ENCODE measurements at places on chromosomes 13 and 19.
A peak's percentile ranks its signal among the peaks of the same experiment; 100 is the strongest.

DNA sequence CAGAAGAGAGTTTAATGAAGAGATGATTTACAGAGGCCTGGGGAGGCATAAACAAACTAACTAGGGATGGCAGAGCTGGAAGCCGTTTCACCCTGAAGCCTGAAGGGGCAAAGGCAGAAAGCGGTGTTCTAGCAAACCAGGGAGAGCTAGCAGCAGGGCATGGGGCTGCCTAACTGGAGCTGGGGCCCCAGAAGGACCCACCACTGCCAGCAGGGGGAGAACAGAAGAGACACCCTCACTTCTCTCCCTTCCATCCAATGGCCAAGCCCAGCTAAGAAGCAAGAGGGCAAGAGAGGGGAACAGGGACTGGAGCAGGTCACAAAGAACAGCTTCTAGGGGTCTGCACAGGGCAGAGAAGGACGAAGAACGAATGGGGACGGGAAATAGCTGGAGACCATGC, 195.5 kb downstream of the KATNAL1 start:
- DNase-seq = no peak

DNA sequence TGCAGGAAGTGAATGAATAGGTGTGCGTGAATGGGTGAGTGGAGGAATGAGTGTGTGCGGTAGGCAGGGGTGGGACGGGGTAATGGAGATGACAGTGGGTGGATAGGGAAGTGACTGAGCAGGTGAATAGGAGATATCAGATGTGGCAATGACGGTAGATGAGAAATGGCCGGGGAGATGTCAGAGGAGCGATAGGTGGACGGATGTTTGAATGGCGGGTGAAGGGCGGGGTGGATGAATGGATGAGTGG, 1.5 kb downstream of the TTC9B start:
- no peak for DNase-seq

GRCh38 chr13:41962994-41963393, 2.1 kb upstream of the VWA8 start:
- DNase-seq = no peak

DNA sequence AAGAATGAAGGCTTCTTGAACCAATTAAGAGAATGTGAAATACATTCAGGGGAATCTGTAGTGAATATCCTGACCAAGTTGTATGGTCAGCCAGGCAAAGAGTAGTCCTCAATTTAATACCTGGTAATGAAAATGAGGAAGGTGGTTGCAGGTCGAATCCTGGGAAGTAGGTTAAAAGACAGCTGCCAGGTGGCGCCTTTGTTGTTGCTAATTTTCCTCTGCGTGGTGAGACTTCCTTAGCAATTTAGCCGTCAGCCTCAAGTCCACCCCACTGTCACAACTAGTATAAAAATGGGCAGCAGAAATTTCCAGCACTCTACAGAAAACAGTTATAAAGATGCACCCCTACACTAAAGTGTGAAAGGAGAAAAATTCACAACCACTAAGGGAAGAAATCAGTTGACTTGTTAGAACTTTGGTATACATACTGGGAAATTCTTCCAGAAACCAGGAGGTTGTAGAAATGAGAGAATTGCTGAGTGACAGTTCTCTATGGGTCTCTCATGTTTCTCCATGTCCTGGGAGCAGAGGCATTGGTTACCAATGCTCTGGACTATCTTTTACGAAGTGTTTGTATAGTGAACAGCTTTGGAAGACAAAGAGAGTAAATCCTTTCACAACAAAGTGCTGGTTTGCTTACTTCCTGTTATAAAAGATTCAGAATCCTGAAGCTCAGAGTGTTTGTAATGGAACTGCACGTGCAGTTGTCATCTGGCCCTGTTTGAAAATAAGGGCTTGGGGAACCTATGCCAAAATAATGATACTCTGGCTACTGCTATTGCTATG, 235.9 kb downstream of the NHLRC3 start:
- no peak for DNase-seq

DNA sequence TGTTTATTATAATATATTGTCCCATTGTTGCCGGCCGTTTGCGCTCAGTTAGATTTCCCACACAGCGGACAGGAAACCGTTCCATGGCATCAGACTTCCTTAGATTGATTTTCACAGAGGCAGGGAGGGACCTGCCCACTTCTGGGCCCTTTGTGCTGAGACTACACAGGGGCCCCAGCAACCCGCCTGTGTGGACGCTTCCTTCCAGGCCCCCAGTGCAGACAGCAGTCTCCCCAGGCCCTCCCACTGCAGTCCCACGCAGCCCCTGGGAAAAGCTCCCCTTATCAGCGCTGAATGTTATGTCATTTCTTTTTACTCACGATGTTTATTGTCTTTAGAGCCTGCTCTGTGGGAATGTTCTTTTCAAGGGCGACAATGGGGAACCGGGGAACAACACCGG, 351.7 kb upstream of the ARGLU1 start:
- DNase-seq = peak; percentile 53

DNA sequence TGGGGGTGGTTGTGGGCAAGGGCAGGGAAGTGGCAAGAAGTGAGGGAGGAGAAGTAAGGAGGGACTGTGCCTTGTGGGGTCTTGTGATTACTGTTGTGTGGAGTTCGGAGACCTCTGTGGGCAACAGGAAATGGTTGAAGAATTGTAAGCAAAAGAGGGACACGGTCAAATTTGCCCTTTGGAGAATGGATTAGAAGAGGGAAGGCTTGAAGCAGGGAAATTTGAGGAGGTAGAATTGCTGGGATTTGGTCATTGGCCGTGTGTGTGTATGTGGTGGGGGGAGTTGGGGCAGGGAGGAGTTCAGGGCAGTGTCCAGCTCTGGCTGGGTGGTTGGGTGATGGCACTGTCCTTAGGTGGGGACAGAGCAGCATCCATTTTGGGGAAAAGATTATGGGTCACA, 3.6 kb downstream of the WASF3 start:
- no peak for DNase-seq

DNA sequence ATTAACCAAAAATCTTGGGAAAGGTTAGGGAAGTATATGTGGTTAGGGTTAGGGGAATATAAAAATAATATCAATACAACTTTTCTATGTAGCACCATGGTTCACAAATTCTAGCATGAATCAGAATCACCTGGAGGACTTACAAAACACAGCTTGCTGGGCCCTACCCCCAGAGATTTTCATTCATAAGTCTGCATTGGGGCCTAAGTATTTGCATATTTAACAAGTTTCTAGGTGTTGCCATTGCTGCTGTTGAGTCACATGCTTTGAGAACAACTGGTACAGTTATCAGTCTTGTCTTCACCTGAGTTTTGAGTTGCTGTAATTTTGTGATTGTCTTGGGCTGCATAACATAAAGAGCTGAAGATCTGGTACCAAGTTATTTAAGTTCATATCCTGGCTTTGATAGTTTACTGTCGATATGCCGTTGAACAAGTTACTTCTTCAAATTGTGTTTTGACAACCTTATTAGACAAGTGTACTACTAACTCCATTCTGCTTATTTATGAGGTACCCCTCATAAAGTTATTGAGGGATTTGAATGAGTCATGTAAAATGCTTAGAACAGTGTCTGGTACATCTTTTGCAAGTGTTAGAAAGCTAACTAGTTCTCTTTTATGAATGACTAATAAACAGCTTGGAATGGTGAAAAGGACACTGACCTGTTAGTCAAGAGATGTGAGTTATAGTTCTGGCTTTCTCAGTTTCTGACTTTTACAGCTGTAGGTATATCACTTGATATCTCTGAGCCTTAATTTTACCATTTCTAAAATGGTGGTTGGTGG, 132.9 kb downstream of the PAN3 start:
- no peak for DNase-seq

- DNase-seq = no peak
Observed at GRCh38 chr13:62908321-62908720, 1492.7 kb upstream of the PCDH20 start.

GRCh38 chr19:30606114-30607050, 234.2 kb downstream of the ZNF536 start:
- no peak for DNase-seq

GRCh38 chr13:26377038-26377437, 123.1 kb downstream of the CDK8 start:
- peak; percentile 62 for DNase-seq

- DNase-seq = peak; percentile 85
Observed at GRCh38 chr19:47391510-47392223, 27.7 kb downstream of the MEIS3 start.

DNA sequence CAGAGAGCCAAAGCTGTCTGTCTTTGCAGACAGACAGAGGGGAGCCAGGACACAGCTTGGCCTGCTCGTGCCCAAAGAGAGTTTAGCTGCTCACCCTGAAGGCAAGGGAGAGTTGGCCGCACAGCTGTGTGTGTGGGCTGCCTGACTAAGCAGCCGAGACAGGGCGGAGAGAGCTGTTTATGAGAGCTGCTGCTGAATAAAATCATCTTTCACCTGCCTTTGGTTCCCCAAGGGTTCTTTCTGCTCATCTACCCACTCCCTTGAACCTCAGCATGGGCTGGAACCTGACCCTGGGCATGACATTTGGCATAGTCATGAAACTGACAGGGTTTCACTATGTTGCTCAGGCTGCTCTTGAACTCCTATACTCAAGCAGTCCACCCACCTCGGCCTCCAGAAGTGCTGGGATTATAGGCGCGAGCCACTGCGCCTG, 98.2 kb downstream of the RBM26 start:
- DNase-seq = no peak

- DNase-seq = no peak
Observed at GRCh38 chr19:10553943-10554381, 10.3 kb downstream of the ATG4D start.

GRCh38 chr13:24668955-24669582, 11.1 kb upstream of the ATP12A start:
- DNase-seq = no peak

DNA sequence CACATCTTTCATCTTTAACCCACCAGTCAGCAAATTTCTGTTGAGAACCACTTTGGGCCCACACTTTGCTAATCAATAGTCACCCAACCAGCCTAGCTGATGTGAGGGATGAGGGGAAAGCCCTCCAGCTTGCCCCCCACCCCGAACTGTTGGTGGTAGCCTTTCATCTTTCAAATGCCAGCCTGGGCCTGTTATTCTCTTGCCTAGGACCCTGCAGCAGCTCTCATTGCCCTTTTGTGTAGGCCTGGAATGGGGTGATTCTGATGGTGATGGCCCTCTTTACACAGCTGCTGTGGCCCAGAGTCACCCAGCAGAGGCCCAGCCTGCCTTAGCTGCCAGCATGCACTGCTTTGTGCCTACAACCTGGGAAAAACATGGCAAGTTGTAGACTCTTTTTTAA, 294.5 kb downstream of the SLC7A1 start:
- no peak for DNase-seq

- no peak for DNase-seq
Observed at GRCh38 chr13:71316792-71317363, 550.1 kb downstream of the DACH1 start.

DNA sequence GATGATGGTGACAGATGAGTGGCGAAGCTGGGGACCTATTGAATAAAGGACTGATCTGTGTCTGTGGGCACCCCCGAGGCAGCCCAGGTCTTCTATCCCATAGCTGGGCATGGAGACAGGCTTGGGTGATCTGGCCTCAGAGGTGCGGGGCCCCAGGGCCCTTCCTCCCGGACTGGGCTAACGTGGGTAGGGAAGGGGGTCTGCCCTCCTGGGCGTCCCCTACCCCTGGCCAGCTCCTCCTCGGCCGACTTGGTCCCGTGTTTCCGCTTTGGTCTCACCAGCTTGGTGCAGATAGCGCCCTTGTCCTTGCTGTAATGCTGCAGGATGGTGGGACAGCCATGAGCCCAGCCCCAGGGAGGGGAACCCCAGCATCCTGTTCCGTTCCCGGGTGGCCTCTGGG, 3.3 kb downstream of the MATK start:
- DNase-seq = peak; percentile 37

DNA sequence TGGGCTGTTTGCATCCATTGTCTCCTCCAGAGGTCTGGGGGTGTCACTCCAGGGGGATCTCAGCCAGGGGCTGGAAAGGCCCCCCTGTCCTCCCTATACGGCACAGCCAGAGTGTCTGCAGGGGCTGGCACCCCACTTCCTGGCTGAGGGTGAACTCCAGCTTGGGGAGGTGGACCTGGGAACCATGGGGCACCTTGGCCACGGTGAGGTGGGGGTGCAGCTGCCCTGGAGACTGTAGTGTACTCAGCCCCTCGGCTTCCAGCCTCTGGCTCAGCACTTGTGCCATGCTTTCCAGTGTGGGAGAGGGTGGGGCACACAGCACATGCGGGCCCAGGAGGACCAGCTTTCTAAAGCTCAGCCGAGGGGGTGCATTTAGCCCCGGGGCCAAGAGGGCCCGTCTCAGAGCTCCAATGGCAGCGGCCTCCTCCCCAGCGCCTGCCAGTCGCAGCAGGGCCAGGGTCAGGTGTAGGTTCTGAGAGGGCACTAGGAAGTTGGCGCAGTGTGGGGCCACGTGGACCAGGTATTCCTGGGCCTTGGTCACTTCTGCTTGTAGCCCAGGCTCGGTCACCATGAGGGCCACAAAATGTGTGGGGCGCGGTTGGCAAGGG, 1.4 kb downstream of the LENG9 start:
- DNase-seq = no peak

DNA sequence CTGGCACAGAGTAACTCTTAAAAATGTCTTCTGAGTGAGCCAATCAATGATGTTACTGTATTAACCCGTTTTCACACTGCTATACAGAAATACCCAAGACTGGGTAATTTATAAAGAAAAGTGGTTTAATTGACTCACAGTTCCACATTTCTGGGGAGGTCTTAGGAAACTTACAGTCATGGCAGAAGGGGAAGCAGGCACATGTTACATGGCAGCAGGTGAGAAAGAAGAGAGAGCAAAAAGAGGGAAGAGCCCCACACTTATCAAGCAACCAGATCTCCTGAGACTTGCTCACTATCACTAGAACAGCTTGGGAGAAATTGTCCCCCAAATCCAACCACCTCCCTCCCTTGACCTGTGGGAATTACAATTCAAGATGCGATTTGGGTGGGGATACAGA, 97.6 kb upstream of the MIR17HG start:
- DNase-seq = no peak

- no peak for DNase-seq
Observed at GRCh38 chr13:19607523-19608078, 25.9 kb upstream of the MPHOSPH8 start.

DNA sequence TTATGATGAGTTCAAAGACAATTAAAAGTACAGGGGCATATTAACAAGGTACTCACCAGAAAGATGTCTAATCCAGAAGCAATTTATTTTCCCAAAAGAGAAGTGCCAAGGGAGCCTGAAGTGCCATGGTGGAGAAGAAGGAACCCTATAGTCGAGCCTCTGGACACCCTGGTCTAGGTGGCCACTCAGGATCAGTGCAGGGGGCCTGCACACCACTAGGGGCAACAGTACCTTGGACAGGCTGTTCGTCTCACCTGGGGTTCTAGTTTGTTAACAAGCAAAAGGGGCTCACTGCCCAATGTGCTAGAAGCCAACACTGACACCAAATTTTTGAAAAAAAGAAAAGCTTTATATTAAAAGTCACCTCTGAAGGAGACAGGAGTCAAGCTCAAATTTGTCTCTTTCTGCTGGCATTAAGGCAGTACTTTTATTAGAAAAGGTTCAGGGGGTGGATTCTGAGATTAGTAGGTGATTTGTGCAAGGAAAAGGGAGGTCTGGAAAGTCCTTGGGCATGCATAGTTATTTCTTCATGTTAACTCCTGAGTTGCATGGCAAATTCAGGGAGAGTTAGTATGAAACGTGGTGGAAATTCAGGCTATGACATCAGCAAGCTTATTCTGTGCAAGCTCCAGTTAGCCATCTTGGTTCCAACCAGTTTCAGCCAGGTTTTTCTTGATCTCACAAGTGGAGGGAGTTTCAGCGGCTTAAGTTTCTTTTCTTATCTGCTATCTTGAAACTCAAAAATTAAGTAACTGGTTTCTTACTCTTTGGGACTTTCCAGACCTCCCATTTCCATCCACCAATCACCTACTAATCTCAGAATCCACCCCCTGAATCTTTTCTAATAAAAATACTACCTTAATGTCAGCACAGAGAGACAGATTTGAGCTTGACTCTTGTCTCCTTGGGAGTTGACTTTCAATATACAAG, 884 bp upstream of the CBY2 start:
- DNase-seq = no peak

Measured in ecto neural progenitor cell (in vitro differentiated cells).